ENCODE measurements at places on chromosomes 4 and X.

DNA sequence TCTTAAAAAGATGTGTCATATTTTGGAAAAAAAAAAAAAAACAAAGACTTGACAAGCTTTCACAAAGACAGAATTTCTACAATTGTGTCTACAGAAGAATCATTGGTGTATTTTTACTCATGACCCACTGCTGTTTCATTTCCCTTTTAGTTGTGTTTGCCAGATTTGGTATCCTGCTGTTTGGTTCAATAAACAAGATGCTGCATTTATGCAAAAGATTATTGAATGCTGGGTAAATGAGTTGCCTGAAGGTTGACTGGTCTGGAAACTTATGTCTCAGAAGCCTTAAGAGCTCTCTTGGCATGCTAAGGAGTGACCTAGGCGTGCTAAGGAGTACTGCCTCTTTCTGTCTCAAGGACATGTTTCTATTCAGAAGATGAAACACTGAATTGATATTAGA is 64.9 kb upstream of the NPY2R start:
- no peak for DNase-seq

- DNase-seq: no peak
These were observed 72.4 kb downstream of the DCLK2 start for GRCh38 chr4:150150629-150151062.

DNA sequence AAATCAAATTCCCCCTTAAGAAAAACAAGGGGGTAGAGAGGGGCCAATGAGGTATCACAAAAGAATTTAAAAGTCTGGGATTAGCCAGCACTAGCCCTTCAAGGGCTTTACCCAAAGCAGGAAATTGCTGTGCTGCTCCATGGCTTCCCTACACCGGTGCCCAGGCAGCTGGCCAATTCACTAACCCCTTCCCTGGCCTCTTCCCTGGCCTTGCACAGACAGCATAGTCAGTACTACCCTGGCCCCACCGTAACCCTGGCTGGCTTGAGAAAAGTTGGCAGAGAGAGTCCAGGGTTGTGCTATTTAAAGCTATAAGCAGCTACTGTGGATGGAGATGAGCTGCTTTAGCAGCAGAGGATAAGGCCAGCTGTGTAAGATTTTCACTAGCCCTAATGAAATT is 43.1 kb downstream of the ADAMTS3 start:
- DNase-seq: no peak

DNA sequence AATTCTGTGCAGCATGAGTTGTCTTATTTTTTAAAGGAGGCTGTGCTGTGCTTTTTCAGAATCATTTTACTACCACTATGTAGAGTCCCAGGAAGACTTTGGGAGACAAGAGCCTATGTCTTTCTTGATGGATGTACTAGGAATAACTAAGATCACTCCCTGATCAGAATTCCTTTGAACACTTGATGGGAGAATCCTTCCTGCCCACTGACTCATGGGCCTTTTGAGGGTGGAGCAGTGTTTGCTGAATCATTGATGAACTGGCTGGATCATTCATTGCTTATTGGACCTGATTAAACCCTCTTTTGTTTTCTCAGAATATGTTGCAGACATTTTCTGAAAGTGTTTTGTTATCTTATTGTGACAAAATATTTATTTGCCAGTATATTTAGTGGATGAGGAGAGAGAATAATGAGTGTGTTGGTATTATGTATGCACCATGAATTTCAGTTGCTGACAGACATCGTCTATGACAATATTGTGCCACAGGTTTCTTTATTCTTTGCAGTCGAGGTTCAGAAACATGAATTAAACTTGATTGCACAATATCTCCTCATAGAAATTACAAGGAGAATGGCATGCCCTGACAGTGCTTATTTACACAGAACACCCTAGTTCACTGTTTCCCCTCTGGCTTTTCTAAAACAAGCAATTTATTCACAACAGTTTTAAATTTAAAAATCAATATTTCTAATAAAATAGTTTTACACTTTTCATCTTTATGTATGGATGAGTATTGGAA is 36.3 kb downstream of the POU4F2 start:
- no peak for DNase-seq

GRCh38 chr4:165464813-165465381 is 86.1 kb downstream of the CPE start:
- peak; percentile 3 for DNase-seq

GRCh38 chr4:7960790-7961655 is 21.4 kb upstream of the AFAP1 start:
- DNase-seq: no peak
